Esophagus muscularis mucosa (tissue), 4 donors: ENCODE measurements at places on chromosomes 1 and 21. TPM values are rescaled to one million over a fixed set of nuclear protein-coding genes. Genes with fewer than 3 reads are reported as not detected.

HES2 gene
- total RNA-seq = not detected

ITLN2 gene
- not detected for total RNA-seq

GPR52 gene
- 5.0 TPM for total RNA-seq

- H3K4me1 ChIP-seq = no peaks in the 10 kb centered on the region
- H3K4me3 ChIP-seq = no peak overlapping the region
- DNase-seq = no peak
- H3K36me3 ChIP-seq = no peaks in the 10 kb centered on the region
Observed at GRCh38 chr1:90370686-90371447, 346.2 kb downstream of the BARHL2 start.

- DNase-seq = no peak
- H3K27ac ChIP-seq = peak overlapping the region; percentile 14
- H3K27me3 ChIP-seq = peaks cover 67% of the 10 kb centered on the region
- no peaks in the 10 kb centered on the region for H3K36me3 ChIP-seq
- peaks cover 60% of the 10 kb centered on the region for H3K4me1 ChIP-seq
- no peak overlapping the region for H3K4me3 ChIP-seq
Observed at GRCh38 chr1:156898971-156899664, 5.6 kb downstream of the PEAR1 start.

GRCh38 chr1:118739501-118739900, 248.6 kb downstream of the TBX15 start:
- no peaks in the 10 kb centered on the region for H3K27me3 ChIP-seq
- no peak overlapping the region for H3K4me3 ChIP-seq
- H3K4me1 ChIP-seq = no peaks in the 10 kb centered on the region
- DNase-seq = no peak
- H3K27ac ChIP-seq = no peak overlapping the region

GRCh38 chr1:222867316-222867715, 52.5 kb downstream of the DISP1 start:
- H3K36me3 ChIP-seq = no peaks in the 10 kb centered on the region
- no peak overlapping the region for H3K4me3 ChIP-seq
- no peak overlapping the region for H3K27ac ChIP-seq
- H3K4me1 ChIP-seq = no peaks in the 10 kb centered on the region

GRCh38 chr1:185823467-185823866, 89.3 kb downstream of the HMCN1 start:
- no peak overlapping the region for H3K4me3 ChIP-seq
- no peaks in the 10 kb centered on the region for H3K4me1 ChIP-seq
- DNase-seq = no peak
- H3K36me3 ChIP-seq = no peaks in the 10 kb centered on the region
- H3K27ac ChIP-seq = no peak overlapping the region
- no peaks in the 10 kb centered on the region for H3K27me3 ChIP-seq

GRCh38 chr1:113686891-113687618, 72.2 kb downstream of the PHTF1 start:
- H3K27me3 ChIP-seq = no peaks in the 10 kb centered on the region
- no peak overlapping the region for H3K4me3 ChIP-seq
- peaks cover 10% of the 10 kb centered on the region for H3K4me1 ChIP-seq
- DNase-seq = no peak

DNA sequence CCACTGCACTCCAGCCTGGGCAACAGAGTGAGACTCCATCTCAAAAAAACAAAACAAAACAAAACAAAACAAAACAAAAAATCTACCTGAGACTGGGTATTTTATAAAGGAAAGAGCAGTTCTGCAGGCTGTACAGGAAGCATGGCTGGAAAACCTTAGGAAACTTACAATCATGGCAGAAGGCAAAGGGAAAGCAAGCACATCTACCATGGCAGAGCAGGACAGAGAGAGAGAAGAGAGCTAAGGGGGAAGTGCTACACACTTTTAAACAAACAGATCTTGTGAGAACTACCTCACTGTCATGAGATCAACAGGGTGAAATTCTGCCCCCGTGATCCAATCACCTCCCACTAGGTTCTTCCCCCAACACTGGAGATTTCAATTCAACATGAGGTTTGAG, 198.3 kb upstream of the SAMSN1 start:
- DNase-seq = no peak
- H3K4me3 ChIP-seq = no peak overlapping the region
- no peaks in the 10 kb centered on the region for H3K27me3 ChIP-seq
- H3K36me3 ChIP-seq = no peaks in the 10 kb centered on the region
- H3K27ac ChIP-seq = no peak overlapping the region
- no peaks in the 10 kb centered on the region for H3K4me1 ChIP-seq

- H3K36me3 ChIP-seq = no peaks in the 10 kb centered on the region
- no peak overlapping the region for H3K27ac ChIP-seq
- H3K27me3 ChIP-seq = no peaks in the 10 kb centered on the region
- H3K4me3 ChIP-seq = no peak overlapping the region
Observed at GRCh38 chr1:235941876-235942624, 75.3 kb upstream of the LYST start.
